ENCODE measurements at places on chromosomes 1 and 21. TPM values are rescaled to one million over a fixed set of nuclear protein-coding genes. Genes with fewer than 3 reads are reported as not detected.

The ZNF648 gene
- not detected for total RNA-seq

The PLPPR4 gene
- total RNA-seq: not detected

The ECE1 gene
- total RNA-seq: 192 TPM

The SRGAP2C gene
- total RNA-seq: 50.5 TPM

The C1orf53 gene
- 7.2 TPM for total RNA-seq

The ACTL8 gene
- total RNA-seq: not detected

The GSTM5 gene
- not detected for total RNA-seq

The CR1L gene
- not detected for total RNA-seq

The AADACL4 gene
- not detected for total RNA-seq

DNA sequence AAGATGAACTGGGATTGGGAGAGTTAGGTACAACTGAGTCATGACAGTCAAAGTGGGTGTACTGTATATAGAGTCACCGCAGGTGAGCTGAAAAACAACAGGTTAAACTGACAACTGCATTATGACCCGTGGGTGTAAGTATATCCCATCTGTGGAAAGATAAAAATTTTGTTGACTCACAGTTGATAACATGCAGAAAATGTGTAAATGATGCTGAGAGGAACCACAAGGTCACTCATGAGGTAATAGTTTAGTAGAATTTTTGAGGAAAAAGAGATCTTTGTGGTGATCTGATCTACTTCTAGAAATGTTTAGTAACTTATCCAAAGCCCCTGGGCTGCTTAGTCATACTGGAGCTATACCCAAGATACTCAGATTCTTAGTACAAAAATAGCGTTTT, 838 bp downstream of the OR2C3 start:
- DNase-seq: no peak

GRCh38 chr21:34133392-34133791, 60.0 kb downstream of the MRPS6 start:
- no peak for DNase-seq

GRCh38 chr1:3323021-3323795, 131.3 kb upstream of the ARHGEF16 start:
- DNase-seq: no peak

GRCh38 chr1:34029954-34030353, 135.1 kb downstream of the CSMD2 start:
- DNase-seq: no peak

GRCh38 chr1:192545896-192546521, 29.6 kb upstream of the RGS1 start:
- DNase-seq: no peak

GRCh38 chr1:2231532-2232254, 3.6 kb downstream of the SKI start:
- no peak for DNase-seq

DNA sequence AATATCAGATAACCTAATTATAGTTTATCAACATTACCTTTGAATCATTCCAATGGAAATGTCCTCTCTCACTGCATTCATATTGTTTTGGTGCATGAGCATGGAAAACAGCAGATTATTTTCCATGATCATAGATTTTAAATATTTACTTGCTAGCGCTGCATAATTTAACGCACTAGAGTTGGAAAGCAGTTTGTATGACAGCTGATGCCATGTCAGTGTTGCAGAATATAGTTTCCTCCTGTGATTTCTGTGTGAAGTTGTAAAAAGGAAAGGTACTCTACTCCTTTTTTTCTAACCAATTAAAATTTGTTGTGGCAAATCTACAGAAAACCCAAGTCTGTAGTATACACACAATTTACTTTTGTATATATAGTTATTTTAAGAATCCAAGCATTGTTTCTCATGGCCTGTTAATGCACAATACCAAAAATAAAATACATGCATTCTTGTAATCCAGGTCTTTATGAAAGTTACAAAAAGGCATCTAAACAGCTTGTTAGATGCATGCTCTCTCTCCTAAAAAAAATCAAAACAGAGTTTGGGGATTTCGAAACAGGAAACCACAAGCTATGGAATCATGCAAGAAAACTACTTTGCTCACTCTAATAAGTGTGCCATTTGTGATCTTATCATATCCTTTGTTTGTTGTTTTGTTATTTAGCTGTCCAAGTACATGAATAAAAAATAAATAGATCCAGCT, 1.9 kb upstream of the ATG4C start:
- DNase-seq: no peak

DNA sequence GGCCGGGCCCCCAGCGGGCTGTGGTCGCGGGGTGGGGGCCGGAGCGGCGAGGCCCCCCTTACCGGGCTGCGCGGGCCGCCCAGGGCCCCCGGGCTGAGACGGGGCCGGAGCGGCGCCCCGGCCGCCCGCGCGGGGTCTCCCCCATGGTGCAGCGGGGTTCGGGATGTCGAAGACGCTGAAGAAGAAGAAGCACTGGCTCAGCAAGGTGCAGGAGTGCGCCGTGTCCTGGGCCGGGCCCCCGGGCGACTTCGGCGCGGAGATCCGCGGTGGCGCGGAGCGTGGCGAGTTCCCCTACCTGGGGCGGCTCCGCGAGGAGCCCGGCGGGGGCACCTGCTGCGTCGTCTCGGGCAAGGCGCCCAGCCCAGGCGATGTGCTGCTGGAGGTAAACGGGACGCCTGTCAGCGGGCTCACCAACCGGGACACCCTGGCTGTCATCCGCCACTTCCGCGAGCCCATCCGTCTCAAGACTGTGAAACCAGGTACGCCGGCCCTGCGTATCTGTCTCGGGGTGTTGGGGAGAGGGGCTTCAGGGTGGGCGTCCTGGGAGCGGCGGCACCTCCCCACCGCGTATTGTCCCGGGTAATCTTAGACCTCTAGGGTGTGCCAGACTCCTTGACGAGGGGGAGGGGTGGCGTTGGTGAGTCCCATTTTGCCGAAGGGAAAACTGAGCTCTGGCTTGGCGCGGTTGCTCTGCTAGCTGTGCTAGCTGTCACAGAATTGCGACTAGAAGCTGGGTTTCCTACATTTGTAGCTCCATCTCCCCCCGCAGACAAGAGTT, 745 bp downstream of the MAGI3 start:
- DNase-seq: no peak

- DNase-seq: no peak
Observed at GRCh38 chr21:21200939-21201615, 202.9 kb downstream of the NCAM2 start.

DNA sequence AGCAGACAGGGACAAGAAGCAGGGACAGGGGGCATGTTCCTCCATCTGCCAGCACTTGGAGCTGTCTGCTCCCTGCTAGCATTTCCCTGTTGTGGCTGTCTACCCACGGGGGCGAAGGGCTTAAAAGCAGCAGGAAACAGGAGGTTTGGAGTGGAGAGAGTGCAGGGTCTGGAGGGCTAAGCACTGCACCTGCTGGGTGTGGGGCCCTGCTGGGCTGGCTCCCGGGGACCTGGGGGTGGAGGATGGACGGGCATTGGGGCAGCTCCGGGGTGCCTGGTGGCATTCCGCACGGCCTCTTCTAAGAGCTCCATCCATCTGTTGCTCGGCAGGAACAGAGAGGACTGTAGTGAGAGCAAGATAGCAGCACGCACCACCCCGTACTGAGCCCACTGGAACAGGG, 21.2 kb downstream of the LRRC71 start:
- no peak for DNase-seq

DNA sequence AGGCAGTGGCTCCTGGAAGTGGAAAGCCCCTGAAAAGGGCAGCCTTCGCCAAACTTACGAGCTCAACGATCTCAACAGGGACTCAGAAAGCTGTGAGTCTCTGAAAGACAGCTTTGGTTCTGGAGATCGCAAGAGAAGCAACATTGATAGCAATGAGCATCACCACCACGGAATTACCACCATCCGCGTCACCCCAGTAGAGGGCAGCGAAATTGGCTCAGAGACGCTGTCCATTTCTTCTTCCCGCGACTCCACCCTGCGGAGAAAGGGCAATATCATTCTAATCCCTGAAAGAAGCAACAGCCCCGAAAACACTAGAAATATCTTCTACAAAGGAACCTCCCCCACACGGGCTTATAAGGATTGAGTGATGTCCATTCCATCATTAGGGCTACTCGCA, 42.4 kb downstream of the PLPPR4 start:
- no peak for DNase-seq

- DNase-seq: no peak
Observed at GRCh38 chr1:204545881-204546280, 29.7 kb downstream of the MDM4 start.

- DNase-seq: no peak
Observed at GRCh38 chr1:7489586-7489985, 281.5 kb upstream of the VAMP3 start.

DNA sequence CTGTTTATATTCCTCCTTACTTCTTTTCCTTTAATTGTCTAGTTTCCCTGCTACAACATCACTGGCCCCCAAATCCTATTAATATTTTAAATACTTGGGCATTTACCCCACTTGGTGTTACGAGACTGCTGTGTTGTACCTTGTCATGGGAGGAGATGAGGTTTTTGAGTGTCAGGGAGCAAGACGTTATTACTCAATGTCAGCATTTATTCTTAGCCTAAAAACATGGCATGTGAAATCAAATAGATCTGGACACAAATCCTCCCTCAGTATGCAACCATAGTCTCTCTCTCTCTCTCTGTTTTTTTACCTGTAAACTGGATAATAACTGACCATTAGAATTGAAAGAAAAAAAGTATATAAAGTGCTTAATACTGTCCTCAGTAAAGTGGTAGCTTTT, 4.6 kb downstream of the LRRC8B start:
- DNase-seq: no peak

DNA sequence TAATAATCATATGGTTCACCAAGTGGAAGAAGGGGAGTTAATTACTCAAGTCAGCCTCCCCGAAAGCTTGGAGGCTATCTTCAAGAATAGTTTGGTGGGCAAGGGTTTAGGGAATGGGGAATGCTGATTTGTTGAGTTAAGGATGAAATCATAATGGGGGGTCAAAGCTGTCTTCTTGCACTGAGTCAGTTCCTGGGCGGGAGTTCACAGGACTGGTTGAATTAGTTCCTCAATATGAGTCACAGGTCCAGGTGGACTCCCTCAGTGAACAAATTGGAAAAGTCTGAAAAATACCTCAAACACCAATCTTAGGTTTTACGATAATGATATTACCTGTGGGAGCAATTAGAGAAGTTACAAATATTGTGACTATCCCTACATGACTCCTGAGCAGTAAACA, 115.2 kb upstream of the COA6 start:
- DNase-seq: no peak

- DNase-seq: no peak
Observed at GRCh38 chr1:51564124-51564523, 45.1 kb upstream of the EPS15 start.

GRCh38 chr1:30111431-30111830, 612.0 kb downstream of the MATN1 start:
- no peak for DNase-seq

DNA sequence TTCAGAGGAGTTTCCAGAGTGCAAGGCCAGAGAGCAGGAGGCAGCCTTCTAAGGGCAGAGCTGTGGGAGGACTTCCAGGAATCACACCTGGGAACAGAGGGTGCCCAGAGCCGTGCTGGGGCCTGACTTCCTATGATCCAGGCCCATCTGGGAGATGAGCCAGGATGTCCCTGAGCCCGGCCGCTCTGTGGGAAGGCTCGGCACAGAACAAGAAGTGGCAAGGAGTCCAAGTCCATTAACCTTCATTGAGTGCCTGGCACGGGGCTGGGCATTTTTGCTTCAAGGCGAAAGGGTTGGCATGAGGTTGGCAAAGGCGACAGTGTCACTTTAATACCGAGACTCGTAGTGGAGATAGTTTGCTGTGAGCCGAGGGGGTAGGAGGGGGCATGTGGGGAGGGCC, 18.2 kb downstream of the TMEM201 start:
- DNase-seq: no peak

DNA sequence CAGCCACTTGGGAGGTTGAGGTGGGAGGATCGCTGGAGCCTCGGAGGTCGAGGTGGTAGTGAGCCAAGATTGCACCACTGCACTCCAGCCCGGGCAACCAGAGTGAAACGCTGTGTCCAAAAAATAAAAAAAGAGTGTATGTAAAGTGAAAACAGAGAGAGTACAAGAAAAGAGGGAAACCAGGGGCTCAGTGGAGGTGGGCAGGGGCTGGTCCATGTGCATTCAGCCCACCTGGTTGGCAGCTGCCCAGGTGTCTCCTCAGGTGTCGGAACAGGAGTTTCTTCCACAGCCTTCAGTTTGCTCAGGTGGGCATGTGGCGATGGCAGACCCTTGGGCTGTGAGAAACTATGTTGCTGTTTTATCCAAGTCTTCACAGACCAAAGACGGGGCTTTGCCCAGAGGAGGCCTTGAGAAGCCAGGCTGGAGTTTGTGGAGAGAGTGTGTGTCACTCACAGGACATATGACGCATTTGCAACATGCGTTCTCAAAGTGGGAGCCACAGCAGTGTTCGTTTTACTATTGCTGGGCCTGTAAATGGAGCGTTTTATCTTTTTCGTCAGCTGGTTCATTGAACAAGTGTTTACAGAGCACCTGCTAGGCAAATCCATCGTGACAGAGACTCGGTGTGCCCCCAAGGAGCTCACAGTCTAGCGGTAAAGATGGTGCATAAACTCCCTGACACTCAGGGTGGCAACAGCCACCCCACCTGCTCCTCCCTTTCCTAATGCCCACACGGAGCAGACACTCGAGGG, 22.4 kb upstream of the SAMD11 start:
- DNase-seq: no peak

- no peak for DNase-seq
Observed at GRCh38 chr21:36973986-36974850, 7.7 kb upstream of the HLCS start.

GRCh38 chr1:191752342-191752741, 405.9 kb upstream of the RGS18 start:
- DNase-seq: peak; percentile 5

DNA sequence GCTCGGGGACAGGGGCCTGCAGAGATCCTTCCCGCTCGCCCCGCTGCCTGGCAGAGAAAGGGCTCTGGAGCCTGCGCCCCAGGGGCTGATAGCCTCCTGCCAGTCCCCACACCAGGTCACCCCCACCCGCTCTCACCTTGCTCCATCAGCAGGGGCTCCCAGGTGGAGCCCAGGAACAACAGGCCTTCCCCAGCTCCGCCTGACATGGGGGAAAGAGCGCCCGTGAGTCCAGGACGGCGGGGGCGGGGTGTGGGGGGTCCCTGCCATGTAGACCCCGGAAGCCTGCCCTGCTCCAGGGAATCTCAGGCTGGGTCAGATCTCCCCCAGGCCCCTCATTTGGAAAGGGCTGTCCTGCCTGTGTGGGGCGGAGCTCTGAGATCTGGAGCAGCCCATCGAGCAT, 166.5 kb downstream of the PRDM16 start:
- no peak for DNase-seq

DNA sequence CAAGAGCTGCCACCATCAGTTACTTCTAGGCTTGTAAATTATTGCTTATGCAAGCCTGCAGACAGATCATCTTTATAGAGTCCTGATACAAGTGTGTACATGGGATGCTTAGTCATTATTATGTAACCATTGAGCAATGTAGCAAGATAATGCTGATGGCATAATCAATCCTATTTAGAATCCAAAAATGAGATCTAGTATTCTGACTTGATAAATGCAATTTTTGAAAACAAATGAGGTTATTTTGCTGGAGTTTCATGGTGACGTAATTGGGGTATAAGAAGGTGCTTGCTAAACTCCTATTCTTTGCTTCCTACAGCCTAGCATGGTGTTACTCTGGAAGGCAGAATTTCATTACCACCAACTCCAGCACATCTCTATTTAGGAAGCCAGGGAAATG, 801.7 kb upstream of the PRMT6 start:
- DNase-seq: no peak

GRCh38 chr1:244876228-244876910, 12.0 kb upstream of the HNRNPU start:
- no peak for DNase-seq
